ENCODE measurements at places on chromosomes 5 and 9. TPM values are rescaled to one million over a fixed set of nuclear protein-coding genes. Genes with fewer than 3 reads are reported as not detected.

- DNase-seq = no peak
These were observed 113.4 kb downstream of the ST8SIA4 start for GRCh38 chr5:100789694-100790093.

- no peak for DNase-seq
These were observed 162.2 kb downstream of the OLFM1 start for GRCh38 chr9:135249711-135250110.

DNA sequence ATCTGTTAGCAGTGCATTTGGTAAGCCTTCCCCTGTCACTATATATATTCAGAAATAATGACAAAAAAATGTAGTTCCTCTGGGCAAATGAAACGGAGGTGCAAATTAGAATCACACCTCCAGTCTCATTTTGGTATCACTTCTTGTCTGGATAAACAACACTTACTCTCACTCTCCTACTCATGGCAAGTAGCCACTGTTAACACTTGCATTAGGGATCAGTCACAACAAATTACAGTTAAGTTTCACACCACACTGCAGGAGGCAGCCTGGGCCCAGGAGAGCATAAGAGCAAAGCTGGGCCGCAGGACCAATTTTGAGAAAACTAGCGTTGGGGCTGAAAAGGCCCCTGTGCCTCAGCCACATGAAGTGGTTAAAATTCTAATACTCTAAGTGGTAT is 161.0 kb downstream of the ELAVL2 start:
- no peak for DNase-seq

GRCh38 chr5:38494763-38495162 is 61.7 kb downstream of the LIFR start:
- no peak for DNase-seq

INSL6 gene
- not detected for polyA plus RNA-seq

SCGB3A2 gene
- not detected for polyA plus RNA-seq

GRCh38 chr5:29077451-29077850 is 2039.1 kb upstream of the CDH9 start:
- no peak for DNase-seq

DNA sequence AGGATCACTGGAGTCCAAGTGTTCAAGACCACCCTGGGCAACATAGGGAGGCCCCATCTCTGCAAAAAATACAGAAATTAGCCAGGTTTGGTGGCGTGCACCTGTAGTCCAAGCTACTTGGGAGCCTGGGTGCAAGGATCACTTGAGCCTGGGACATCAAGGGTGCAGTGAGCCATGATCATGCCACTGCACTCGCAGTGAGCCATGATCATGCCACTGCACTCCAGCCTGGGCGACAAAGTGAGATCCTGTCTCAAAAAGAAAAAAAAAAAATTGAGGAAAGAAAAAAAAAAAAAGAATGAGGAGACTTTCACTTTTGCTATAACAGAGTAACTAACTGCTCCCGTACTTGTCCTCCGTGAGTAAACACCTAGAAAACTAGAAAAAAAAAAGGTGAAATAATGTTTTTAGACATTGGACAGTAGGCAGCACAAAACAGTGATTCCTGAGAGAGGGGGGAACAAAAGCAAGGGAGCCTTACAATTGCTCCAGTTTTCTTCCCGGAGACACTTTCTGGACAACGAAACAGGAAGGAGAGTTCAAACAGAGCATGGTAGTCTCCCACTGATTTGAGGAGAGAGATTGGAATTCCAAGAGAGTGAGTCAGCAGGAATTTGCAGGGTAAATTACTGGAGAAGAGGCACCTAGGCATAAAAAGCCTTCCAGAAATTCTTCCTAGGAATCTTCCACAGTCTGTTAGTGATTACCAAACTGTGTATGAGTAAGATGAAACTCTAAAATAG is 6.9 kb upstream of the ZBTB5 start:
- no peak for DNase-seq

- DNase-seq = no peak
These were observed 203.4 kb downstream of the SYK start for GRCh38 chr9:91004992-91005391.

DNA sequence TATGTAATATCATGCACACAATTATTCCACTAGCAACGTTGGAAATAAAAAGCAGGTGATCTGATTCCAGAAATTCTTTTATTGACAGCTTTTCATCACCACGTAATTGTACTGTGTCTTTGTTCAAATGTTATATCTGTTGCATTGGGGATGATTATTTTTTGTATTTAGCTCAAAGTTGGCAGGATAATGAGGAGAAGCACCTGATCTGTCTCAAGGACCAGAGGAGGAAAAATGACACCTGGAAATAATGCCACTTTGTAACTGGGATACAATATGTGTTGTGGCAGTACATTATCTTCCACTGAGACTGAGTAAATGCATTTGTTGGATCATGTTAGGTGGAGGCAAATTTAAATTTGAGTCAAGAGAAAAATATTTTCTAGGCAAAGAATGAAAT is 1298.8 kb upstream of the CDH6 start:
- DNase-seq = no peak

DNA sequence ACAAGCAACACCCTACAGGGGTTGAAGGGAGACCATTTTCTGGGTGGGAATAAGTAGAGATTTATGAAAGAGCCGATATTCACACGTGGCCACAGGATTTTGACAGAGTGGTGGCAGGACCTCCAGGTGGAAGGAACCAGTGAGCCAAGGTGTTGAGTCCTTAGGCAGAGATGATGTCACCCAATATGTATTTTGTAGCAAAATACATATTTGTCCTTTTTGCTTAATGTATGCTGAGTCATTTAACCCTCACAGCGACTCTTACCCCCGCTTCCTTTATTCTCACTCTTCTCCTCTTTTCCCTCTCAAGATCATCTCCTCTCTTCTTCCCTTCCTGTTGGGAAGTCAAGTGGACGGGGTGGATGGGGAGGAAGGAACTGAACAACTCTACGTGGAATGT is 215.7 kb upstream of the S1PR3 start:
- DNase-seq = no peak

HK3 gene
- 4.2 TPM for polyA plus RNA-seq

LCN9 gene
- polyA plus RNA-seq = not detected

SGCD gene
- polyA plus RNA-seq = 17.4 TPM

SLC6A3 gene
- 0.06 TPM for polyA plus RNA-seq

DNA sequence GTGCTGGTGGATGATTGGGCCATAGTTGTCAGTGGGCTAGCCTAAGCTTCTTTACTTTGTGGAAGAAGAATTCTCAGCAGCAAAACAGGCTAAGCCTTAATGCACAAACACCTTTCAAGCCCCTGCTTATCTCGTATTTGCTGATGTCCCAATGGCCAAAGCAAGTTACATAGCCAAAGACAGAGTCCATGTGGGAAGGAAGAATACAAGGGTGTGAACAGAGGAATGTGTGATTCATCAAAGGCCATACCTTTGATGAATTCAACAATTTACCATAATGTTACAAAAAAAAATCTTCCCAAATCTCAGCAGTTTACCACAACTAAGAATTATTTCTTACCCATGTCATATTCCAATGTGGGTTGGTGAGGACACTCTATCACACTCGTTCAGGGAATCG is 1.2 kb upstream of the YTHDC2 start:
- DNase-seq = no peak

CDH6 gene
- 1.1 TPM for polyA plus RNA-seq

PCDH1 gene
- 13.5 TPM for polyA plus RNA-seq
